ENCODE measurements at places on chromosomes 4 and X. TPM values are rescaled to one million over a fixed set of nuclear protein-coding genes. Genes with fewer than 3 reads are reported as not detected.

DNA sequence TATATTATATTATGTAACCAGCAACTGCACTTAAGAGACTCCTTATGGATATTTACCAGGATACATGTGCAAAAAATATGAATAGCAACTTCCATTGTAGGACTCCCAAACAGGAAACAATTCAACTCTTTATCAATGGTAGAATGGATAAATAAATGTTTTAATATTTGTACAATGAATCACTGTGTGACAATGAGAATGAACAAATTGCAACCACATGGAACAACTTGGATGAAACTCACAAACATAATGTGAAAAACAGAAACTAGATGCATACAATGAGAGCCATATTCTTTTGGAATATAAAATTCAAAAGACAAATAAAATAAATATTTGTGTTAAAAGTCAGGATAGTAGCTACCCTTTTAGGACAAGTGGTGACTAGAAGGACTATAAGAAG, 1015.7 kb downstream of the TECRL start:
- DNase-seq = no peak

DNA sequence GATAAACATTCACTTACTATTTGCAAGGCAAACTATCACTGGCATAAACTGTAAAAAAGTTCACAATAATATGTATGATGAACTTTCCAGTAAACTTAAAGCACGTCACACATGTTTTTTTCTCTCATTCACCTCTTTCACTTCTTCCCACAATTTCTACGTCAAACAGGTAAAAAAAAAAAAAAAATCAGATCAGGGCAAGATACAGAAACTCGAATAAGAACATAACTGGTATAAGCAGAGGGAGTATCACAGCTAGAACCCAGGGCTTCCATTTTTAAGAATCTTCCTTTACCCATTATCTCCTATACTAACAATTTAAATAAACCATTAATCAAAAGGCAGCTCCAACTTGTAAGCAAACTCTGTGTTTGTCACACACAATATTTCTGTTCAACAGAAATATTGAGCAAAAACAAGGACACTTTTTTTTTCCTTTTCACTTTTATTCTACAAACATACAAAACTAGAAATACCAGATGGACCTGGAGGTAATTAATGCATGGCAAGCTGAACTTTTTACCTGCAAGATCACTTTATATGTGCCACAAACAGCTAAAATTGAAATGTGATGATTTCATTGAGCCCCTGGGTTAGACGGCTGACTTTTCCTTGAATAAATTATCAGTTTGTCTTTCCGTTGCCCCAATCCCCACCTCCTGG, 47.5 kb upstream of the NSUN7 start:
- DNase-seq = no peak

GRCh38 chrX:47482512-47483305, at the start of gene ZNF41:
Gene ZNF41, minus strand, starts transcription at chrX:47483222. Its CDS starts 15,741 bp downstream, at chrX:47467481.
- peak; percentile 78 for DNase-seq

- DNase-seq = no peak
Measured at GRCh38 chrX:150698981-150699380, 5.8 kb downstream of the MTMR1 start.

DNA sequence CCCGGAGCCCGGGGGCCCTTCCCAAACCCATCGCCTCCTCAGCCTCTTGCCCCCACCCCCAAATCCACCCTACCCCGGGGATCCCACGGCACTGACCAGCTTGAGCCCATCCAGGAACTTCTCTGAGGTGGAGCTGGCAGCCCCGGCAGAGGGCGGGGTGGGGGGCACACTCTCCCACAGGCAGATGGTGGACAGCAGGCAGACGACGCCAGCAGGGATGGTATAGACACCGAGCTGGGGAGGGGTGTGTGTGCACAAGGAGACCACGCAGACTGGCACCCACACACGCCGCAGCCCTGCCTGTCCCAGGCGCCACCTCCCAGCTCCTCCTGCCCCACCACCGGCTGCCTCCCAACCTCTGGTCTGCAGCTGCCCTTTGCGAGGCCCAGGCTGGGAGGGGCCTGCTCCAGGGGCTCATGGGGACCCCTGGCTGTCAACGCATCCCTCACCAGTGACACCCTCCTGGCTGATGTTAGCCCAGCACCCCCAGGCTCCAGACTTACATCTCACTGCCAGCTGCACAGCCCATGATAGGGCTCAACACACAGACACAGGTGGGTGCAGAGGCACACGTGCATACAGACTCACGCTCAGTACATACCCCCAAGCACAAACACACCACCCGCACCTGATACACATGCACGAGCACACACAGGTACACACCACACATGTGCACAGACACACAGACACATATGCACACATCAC, 4.2 kb downstream of the SLC49A3 start:
- DNase-seq = no peak

DNA sequence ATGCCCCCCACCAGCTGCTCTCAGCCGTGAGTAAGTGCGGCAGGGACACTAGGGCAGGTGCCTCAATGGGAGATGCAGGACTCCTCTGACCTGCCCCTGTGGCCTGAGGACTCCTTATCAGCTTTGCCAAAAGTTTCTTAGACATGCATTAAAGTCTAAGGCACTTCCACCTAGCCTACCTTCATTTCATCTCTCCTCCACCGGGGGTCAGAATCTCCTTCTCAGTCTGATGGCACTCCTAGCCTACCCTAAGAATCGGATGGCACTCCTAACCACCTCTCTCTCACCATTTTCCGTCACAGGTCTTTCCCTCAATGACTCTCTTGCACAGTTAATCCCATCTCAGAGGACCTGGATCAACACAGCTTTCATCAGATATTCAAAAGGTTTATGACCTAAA, 85.9 kb downstream of the OTC start:
- DNase-seq = no peak

Gene GAB3
- 1.9 TPM for total RNA-seq

DNA sequence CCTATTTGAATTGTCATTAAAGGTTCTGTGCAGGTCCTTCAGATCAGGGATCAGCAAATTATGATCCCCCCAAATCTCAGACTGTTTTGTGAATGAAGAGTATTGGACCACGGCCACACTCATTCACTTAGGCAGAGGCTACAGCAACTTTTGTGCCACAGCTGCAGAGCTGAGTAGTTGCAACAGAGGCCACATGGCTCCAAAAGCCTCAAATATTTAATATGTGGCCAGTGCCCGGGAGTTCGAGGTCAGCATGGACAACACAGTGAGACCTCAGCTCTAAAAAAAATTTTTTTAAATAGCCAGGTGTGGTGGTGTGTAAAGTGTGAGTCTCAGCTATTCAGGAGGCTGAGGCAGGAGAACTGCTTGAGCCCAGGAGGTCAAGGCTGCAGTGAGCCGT, 100.7 kb downstream of the NSUN7 start:
- no peak for DNase-seq

DNA sequence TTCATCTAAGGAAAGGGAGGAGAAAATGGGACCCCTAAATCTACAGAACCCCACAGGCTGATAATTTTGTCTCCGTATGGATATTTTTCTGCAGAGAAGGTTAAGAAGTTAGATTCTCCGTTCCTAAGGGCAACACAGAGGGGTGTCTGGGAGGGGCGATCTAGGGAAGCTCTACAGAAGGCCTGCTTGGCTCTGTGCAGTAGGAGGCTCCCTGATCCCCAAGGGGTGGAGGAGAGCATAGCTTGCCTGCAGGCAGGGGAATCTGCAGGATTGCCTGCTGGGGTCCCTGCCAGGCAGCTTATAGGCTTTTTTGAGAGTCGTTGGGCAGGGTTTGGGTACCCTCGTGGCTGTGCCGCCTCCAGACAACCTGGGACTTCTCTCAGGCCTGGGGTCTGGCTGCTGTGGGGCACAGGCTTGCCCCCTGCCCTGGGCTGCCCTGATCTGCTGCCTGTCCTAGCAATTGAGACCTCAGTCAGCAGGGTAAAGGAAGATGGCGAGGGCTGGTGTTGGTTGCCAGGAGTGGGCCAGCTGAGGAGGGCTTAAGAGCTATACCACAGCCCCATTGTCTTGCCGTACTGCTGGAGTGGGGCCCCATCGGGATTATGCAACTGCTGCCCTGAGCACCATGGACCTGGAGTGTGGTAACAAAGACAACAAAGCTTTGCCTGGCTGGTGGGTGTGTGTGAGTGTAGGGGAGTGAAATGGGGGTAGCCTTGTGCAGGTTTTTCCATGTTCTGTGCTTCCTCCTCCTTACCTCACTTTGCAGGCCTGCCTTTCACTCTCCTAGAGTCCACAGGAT, 74.1 kb downstream of the EFNB1 start:
- DNase-seq = no peak

GRCh38 chrX:136115904-136116297, 31.4 kb upstream of the FHL1 start:
- DNase-seq = no peak

DNA sequence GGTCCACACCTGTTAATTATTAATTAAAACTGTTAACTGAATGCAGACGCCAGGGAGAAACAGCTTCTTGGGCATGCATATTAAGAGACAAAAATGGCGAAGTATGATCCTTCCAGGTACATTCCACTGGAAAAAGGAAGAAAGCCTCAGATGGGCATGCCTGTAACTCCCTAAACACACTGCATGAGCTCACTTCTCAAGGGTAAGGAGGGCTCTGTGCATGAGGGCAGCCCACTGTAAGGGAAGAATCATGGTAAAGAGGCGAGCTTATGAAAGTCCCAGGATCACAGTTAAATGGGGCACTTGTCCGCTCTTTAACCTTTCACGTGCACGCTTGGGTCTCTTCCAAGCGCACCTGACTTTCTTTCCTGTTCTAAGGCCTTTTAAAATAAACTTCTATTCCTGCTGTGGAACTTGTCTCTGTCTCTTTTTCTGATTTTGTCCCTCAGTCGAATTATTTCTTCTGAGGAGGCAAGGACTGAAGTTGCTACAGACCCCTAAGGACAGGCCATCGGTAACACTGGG, 321.7 kb downstream of the PPP1R2C start:
- DNase-seq = no peak

- peak; percentile 27 for DNase-seq
Measured at GRCh38 chr4:34158878-34159277, 2085.4 kb downstream of the ARAP2 start.

DNA sequence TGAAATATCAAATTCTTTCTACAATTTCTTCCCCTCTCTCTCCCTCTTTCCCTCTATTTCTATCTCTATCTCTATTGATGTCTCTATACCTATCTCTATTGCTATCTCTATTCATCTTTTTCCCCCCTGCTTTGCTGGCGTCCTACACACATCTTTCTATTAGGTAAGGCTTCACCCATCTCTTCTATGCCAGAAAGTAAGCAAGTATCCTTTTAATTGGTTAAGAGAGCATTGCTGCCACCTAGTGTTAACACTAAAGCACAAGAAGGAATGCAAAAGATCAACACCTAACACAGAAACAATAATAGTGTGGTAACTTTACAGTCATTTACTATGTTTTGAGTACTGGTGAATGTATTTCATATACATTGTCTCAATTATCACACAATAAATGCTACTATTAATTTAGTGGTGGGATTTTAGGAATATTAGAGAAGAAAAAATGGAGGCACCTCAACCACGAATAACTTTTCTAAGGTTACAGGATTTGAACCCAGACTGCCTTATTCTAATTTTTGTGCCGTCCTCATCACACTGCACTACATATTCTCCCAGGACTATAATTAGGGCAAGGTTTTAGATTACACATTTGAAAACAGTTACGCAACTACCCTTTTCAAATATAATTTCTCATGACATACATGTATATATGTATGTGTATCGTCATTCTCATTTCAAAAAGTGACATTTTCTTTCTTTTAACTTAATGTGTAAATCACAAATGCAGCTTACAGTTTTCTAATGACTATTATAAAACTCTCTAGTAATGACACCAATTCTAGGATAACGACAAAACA, 3.7 kb upstream of the C4orf36 start:
- DNase-seq = peak; percentile 77

Gene ANTXR2
- 115 TPM for total RNA-seq

DNA sequence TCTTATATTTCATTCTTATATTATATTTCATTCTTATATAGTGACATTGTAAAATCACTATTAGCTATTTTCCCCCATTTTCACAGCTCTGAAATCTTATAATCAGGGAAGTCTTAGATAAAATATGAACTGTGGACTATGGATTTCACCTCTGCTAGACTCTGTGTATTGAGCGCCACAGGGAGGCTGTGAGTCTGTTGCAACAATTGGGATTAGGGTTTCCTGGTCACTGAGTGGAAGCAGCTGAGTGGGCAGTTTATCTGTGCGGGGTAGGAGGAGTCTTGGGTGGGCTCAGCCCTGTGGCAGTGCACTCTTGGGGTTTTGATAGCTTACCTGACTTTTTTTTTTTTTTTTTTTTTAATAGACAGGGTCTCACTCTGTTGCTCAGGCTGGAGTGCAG, 249.5 kb downstream of the PTTG2 start:
- DNase-seq = no peak

DNA sequence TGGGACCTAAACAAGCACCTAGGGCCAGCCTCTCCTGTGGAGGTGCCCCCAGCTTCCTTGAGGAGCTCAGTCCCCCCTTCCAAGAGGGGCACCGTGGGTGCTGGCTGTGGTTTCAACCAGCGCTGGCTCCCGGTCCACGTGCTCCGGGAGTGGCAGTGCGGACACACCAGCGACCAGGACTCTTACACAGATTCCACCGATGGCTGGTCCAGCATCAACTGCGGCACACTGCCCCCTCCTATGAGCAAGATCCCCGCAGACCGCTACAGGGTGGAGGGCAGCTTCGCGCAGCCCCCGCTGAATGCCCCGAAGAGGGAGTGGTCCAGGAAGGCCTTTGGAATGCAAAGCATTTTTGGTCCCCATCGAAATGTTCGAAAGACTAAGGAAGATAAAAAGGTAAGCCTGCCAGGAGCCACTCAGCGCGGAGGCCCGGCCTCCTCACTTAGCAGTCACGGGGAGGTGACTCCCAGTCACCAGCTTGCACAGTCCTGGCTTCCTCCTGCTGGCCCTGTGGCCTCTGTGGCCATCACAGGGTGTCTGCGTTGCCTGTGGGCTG, 24.9 kb downstream of the RGS12 start:
- no peak for DNase-seq

GRCh38 chr4:118087366-118087765, 53.1 kb downstream of the NDST3 start:
- no peak for DNase-seq

Gene STS
- total RNA-seq = 3.4 TPM

DNA sequence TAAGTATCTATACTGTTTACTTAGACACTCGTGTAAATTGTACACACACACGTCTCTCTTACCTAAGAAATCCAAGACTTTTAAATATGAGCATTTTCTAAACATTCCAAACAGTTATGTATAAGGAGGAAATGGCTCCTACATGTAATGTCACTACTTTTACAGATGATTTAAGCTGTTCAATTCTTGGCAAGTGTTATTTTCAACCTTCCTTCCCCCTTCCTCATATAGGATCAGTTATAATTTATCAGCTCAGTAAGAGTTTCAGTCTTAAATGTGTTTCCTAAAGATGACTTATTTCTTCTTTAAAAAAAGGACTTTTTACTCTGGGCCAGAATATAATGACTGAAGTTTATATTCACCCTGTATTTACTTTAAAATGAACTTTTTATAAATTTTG, 601.1 kb downstream of the ANKRD50 start:
- no peak for DNase-seq

DNA sequence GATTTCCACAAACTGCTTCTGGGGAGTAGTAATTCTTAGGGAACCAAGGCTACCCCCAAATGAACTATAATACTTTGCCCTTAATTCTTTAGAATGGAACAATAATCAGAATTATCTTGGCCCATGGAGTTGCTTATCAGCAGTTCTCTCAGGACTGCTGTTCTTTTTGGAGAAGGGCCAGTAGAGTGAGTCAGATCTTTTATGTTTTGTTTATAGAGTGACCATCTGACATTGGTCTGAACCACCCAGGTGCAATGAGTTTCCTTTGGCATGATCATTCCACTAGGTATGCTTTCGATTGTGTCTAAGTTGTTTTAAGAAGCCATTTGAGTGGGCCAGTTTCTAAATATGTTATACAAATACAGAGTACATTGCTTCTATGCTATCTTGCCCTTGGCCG, 31.8 kb downstream of the PRRG1 start:
- DNase-seq = peak; percentile 82

- no peak for DNase-seq
Measured at GRCh38 chrX:23525531-23525930, 141.8 kb upstream of the PRDX4 start.

Gene UCHL1
- total RNA-seq = 972 TPM
